ENCODE measurements at places on chromosomes 2 and 18.

GRCh38 chr2:27133195-27133875 lies 1.1 kb downstream of the PREB start:
- DNase-seq, result no peak

DNA sequence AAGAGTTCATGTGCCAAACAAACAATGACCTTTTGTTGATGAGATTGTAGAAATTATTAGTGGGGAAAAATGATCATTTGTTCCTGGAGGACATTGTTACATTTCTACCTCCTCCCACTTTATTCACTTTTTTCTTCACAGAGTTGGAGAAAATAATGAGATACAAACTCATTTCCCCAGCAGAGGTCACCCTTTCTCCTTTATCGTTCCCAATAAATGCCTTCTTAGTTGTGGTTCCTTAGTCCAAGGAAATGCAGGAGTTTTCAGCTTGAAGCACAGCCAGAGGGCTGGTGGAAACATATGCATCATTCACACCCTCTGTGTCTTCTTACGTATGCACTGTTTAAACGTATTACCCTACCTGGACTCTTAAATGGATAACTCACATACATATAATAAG lies 108.8 kb downstream of the SLC4A3 start:
- DNase-seq, result peak; percentile 45

- DNase-seq, result no peak
Measured at GRCh38 chr18:8734496-8734895, 29.1 kb downstream of the MTCL1 start.

- DNase-seq, result no peak
Measured at GRCh38 chr2:196544906-196545433, 94.5 kb upstream of the CCDC150 start.

GRCh38 chr2:107337209-107337898 lies 451.4 kb upstream of the ST6GAL2 start:
- DNase-seq, result no peak

DNA sequence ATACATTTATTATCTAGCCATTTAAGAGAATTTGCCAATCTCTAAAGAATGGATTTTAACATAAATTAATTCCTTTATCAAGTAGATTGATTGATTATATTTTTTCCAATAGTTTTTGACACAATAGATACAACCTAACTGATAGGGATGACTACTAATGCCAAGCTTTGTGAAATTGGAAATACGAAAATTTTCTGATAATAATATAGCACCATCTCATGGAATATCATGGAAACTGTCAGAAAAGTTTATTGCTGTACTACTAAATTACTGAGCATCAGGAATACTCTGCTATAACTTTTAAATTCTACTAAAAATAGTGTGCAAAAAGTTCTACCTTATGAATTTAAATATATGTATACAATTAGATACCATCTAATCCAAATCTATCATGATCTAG lies 101.8 kb upstream of the MAP2 start:
- no peak for DNase-seq

DNA sequence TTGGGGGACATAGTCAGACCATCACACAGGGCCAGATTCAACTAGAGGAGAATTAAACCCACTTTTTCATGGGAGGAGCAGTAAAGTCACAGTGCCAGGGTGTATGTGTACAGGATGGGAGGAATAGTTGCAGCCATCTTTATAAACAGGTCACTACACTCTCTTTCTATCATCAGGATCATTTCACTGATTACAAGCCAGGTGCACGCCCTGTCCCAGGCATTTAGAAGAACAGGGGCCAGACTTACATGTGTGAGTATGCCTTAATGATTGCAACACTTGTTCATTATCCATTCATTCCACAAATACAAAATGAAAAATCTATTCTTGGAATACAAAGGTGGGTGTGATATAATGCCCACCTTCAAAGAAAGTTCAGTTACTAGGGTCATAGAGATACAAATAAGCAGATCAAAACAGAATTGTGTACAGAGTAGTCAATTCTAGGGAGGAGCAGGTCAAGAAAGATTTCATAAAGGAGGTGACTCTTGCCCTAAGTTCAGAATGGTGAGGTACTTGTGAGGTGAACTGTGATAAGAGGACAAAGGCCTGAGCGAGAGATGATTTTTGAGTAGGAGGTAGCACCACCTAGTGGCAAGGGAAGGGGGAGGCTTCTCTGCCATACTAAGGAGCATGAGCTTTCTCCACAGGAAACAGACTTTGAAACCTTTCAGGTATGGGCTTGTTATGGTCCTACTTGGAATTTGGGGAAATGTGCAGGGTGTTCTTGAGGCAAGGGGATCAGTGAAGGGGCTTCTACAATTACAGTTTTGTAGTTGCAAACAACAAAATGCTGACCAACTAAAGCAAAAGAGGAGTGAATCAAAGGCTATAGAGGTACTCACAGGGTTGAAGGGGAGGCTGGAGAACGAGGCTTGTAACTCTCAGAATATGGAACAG lies 156.3 kb downstream of the SUCLG1 start:
- DNase-seq, result no peak

DNA sequence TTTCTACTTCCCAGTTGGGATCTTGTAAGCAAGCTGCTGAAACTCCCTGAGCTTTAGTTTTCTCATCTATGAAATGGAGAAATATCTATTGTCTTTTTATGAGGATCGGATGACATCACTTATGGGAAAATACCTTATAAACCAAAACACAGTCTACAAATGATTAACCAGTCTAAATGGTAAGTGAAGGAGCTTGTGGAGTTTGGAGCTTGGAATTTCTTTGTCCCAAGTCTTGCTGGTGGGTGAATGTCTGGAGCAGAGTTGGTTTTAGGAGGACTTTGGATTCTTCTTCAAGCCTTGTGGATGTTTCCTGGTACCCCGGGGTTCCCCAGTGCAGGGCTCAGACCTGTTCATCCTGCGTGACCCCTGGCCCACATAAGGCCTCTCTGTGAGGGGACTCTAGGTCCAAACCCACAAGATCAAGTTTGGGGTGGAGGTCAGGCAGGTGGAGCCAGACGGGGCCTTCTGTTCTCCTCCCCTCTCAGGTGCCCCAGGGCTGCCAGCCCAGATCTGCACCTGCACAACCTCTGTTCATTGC lies 43.2 kb downstream of the FOSL2 start:
- no peak for DNase-seq

DNA sequence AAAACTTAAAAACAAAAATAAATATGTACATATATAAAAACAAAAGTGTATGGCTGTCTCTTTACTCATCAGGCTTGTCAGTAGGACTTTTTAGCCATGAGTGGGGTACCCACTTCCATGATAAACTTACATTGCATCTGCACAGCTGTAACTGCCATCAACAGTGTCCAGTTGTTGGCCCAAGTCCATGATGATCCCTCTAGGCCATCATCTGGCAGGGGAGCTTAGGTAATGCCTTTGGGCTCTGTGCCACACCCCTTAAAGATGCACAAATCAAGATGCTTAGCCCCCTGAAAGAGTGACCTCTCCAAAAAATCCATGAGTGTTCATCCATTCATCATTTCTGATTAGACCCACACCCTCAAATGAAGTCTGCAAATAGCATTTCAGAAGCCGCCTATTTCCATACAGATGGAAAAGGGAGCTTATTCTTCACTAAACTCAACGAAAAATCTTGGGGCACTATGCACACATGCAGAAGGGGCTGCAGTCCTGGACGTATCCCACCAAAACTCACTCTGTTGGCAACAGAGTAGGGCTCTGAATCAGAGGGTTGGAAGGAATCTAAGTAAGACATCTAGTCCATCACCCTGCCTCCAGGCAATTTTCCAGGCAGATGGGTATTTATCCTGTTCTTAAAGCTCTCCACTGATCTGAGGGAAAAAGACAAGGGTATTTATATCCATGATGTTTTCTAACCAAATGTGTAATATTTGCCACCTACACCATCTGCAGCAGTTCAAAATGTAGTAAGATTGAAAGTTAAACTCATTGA lies 691.0 kb downstream of the ZEB2 start:
- no peak for DNase-seq

DNA sequence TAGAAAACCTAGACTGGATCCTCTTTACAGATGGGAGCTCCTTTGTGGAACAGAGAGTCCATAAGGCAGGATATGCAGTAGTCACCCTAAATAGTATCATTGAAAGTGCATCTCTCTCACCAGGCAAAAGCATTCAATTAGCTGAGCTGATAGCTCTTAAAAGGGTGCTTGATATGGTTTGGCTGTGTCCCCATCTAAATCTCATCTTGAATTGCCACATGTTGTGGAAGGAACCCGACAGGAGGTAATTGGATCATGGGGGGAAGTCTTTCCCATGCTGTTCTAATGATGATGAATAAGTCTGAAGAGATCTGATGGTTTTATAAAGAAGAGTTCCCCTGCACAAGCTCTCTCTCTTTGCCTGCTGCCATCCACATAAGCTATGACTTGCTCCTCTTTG lies 96.2 kb upstream of the RMP24 start:
- DNase-seq, result no peak

- no peak for DNase-seq
Measured at GRCh38 chr2:70670202-70670601, 97.8 kb downstream of the ADD2 start.

GRCh38 chr18:58290116-58290695 lies 246.2 kb downstream of the NEDD4L start:
- DNase-seq, result no peak

GRCh38 chr2:138003411-138003810 lies 39.1 kb downstream of the HNMT start:
- no peak for DNase-seq

All from NCI-H1417 treated with DMSO at 0.1 percent for 48 hours (cell line).